ENCODE measurements at places on chromosomes 11 and 22.

DNA sequence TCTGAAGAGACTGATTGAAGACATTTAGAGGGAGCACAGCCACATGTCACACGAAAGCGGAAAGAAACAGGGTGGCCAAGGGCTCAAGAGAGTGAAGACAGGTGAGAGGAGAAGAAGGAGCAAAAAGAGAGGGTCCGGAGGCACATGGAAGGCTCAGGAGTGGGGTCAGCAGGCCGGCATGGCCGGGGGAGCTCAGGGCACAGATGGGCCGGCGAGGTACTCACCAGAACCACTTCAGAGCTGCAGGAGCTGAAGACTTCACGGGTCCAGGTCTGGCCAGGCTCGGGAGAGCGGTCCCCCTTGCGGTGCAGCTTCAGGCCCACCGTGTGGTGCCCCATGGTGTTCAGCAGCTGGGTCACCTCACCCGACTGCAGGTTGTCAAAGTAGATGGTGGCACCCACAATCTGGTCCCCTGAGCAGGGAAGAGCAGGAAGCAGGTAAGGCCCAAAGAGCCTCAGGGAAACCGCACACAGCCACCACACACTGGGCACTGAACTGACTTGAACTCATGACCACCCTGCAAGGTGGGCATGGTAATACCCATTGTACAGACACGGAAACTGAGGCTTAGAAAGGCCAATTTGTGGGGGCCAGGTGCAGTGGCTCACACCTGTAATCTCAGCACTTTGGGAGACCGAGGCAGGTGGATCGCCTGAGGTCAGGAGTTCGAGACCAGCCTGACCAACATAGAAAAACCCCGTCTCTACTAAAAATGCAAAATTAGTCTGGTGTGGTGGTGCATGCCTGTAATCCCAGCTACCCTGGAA lies 11.6 kb downstream of the AHNAK start:
- no peak for DNase-seq

DNA sequence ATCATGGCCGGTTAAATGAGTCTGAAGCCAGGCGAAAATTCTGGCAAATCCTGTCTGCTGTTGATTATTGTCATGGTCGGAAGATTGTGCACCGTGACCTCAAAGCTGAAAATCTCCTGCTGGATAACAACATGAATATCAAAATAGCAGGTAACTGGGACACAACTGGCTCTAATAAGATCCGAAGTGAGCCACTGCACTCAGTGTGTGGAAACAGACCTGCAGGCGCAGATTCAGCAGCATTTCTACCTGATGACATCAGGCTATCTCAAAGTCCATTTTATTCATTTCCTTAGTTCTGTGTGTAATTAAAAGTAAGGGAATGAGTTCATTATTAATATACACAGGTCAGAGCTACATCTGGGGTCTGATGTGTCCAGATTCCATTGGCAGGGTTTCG lies 78.2 kb downstream of the PPP2R1B start:
- DNase-seq: no peak

- DNase-seq: no peak
These were observed 29.2 kb upstream of the CHORDC1 start for GRCh38 chr11:90252053-90252452.

DNA sequence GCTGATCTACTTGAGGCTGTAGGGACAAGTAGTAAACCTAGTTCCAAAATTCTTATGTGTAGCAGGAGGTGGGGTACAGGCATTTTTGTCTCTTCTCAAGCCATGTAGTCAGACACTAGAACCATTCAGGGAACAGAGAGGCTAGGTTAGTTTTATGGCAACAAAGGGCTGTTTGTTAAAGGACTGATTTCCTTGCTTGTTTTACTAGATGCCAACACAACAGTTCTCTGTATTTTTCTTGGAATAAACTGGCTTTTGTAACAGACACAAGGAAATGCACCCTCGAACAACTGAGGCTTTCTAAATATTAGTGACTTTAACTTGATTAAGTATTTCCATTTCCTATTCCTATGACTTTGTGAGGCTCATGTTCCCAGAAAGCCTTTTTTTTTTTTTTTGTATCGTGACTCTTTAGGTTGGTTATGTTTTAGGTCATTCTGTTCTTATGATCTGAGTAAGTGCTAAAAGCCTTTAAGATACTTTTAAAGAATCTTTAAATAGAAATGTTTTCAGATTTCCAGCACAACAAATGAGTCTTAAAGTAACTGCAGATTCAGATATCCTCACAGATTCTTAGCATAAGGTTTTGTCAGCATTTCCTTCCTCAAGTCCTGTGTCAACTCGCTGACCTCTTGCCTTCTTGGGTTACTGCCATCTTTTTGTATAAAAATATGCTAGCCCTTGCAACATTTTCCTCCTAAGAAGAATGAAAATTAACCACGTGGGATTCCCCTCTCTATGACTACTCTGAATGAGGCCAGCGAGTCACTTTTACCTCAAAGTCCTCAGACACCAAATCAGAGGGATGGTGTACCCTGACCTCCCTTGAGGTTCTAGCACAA lies 92.5 kb downstream of the CCDC83 start:
- no peak for DNase-seq

- DNase-seq: no peak
These were observed 212.6 kb upstream of the SORL1-AS1 start for GRCh38 chr11:121665206-121665838.

DNA sequence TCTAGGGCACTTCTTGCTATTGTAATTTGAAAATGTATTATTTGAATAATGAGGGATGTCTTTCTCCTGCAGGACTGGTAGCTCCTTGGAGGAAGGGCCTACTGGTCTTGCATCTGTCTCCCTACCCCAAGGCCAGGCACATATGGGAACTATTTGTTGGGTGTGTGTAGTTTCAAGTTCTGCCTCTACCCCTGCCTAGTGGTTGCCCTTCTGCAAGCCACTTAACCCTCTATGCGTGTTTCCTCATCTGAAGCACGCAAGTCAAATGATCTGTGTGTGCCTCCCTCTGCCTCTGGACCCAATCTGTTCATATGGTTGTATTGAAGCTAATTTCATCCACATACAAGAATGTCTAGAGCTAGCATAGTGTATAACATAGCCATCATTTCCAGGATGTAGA lies 67.0 kb downstream of the WNT11 start:
- no peak for DNase-seq

- DNase-seq: no peak
These were observed 55.5 kb upstream of the GRAMD1B start for GRCh38 chr11:123374622-123374968.

DNA sequence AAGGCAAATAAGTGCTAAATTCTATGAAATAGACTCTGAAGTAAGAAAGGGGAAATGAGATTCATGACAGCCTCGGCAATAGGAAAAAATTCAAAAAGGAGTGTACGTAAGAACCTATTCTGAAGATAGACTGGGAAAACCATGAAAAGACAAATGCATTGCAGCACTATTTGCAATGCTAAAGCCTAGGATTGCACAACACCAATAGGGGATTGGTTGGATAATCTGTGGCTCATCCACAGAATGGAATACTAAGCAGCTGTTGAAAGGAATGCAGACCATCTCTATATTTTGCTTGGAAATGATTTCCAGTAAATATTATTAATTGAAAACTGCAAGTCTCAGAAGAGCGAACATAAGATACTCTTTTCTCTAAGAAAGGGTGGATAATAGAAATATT lies 91.7 kb upstream of the CLMP start:
- DNase-seq: no peak

GRCh38 chr11:129856036-129856435 lies 39.3 kb downstream of the NFRKB start:
- DNase-seq: no peak

DNA sequence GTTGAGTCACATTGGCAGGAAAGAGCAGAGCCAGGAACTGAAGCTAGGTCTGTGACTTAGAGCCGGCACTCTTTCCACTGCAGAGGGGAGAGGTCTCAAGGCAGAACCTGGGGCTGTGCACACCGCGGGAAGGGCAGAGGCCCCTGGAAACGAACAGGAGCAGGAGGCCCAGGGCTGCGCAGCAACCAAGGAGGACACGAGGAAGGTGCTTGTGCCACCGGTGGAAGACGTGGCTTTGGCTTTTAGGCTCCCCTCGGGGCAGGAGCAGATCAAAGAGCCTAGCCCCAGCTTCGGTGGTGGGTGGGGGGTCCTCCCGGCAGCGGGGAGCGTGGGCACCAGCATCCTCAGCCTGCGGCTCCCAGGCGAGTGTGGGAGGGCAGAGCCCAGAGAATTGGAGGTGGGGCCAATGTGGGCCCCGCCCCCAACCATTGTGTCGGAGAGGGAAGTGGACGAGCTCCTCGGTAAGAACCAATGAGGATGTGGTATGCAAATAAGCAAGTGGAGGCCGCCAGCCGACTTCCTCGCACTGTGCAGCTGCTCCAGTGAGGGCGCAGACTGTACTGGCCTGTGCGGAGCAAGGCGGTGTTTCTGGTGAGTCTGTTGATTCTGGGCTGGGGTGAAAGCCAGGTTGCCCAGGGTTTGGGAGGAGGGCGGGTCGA lies at the start of gene CCDC116:
TSS of gene CCDC116 (plus strand) at position 524 of the 659 bp plus-strand sequence. CDS start 422 bp downstream, outside the sequence.
- DNase-seq: no peak

DNA sequence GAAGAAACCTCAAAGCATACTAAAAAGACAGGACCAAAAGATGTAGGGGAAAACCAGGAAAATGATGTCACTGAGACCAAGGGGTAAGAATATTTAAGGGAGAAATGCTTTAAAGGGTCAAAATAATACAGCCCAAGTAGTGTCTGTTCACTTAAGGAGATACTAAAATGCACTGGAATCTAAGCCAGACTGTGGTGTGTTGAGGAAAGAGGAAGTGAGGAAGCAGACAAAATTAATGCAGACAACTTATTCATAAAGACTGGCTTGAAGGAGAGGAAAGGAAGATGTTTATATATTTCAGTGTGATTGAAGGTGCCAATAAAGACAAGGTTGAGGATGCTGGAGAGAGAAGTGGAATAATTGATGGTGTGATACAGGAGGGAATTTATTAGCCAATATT lies 15.7 kb downstream of the ZNF215 start:
- DNase-seq: no peak

DNA sequence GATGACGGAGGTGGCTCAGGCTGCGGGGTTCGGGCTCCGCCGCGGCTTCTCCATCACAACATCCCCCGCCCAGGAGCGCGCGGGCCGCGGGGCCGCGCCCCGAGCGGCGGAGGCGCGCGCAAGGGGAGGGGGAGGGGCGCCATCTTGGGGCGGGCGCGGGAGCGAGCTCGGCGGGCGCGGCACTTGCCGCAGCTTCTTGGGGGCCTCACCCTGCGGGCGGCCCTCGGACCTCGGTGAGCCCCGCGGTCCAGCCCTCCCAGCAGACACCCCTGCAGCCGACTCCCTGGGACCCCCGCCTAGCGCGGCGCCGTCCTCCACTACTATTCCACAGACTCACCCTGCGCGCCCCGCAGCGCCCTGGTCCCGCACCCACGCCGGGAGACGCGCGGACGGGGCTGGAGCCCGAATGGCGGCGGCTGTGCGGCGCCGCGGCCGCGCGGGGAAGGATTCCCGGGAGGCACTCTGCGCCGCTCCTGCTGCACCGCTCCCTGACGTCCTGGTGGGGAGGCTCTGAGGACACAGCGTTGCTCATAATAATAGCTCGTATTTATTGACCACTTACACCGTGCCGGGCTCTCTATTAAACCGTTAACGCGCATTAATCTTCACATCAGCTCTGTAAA lies at the start of gene APBB1:
TSS of gene APBB1 (minus strand) at position 86 of the 623 bp plus-strand sequence. CDS start 7,747 bp downstream, outside the sequence.
- peak; percentile 49 for DNase-seq

DNA sequence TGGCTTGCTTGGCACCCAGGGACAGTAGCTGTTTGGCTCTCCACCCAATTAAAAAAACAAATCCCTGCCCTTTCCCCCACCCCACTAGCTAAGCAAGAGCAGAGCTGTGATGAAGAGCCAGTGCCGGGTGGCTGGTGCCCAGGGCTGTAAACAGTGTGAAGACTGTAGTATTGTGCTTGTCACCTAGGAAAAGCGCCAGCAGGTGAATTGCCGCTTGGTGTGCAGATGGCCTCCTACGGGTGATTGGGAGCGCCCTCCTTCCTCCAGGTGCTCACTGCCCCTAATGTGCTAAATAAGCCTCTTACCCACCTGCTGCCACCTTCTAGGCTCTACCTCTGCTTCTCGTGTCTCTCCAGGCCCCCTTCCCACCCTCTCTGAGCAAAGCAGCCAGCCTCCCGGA lies 18.4 kb upstream of the RAPSN start:
- no peak for DNase-seq

DNA sequence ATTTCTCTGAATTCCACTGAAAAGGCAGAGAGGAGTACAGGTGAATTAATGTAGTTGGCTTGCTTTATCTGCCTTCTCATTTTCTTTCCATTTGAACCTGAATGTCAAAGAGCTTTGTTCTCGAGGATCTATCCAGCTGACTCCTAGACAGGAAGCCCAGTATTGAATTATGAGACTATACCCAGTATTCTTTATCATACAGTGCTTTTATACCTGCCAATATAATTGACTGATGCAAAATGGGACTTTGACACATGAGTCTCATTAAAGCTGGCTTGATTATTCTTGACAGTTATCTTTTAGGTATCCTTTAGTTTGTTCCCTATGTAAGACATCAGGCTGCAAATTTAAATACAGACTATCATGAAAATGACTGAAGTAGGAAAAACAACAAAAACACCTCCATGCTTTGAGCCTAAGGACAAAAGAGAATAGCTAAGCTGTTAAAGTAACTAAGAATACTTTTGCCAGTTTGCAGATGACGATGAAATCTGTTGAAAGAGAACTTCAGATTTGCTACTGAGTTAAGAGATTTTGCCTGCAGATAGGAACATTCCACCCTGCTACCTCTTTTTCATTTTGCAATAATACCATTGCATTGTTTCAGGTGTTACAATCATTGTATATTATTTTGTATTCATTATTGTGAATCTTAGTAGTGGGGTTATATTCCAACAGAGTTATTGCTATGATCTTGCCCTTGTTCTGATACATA lies 117.1 kb downstream of the ENTHD1 start:
- DNase-seq: no peak

GRCh38 chr11:57903441-57904123 lies 120.1 kb upstream of the OR9Q1 start:
- DNase-seq: no peak

GRCh38 chr11:43403357-43404231 lies 44.9 kb downstream of the TTC17 start:
- DNase-seq: no peak

DNA sequence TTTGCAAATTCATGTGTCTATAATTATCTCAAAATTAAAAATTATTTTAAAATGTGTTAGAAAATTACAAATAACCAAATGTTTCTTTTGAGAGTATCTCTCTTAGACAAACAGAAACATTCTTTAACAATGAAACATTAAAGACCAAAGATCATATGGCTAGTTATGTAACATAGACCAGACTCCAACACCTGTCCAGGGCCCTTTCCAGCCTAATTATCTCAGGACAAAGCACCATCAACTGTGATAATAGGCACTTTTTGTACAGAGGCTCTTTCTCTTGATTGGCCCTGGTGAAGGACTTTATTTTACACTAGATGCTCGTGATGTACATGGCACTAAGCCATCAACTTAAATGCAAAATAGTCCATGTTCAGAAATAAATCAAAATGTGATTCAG lies 5.0 kb upstream of the PLEKHA7 start:
- no peak for DNase-seq

DNA sequence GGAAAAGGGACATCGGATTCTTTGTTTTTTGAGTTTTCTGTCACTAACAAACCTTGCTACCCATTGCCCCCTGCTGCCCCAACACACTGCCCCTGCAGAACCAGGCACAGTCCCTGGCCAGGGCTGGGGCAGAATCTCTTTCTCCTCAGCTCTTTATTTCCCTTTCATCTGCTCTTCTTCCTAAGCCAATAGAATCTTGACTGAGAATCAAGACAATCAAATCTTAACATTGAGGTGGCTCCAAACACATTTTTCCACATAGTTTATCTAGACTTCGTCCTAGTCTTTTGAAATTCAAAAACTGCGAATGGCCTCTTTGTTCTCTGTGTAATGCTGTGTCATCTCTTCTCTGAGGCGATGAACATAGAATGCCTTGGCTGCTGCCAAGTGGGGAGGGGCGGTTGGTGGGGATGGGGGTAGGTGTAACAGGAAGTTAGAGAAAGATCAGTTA lies 16.1 kb upstream of the NTM start:
- DNase-seq: no peak

GRCh38 chr11:122215244-122215992 lies 99.4 kb upstream of the BLID start:
- peak; percentile 60 for DNase-seq

Measured in C1 segment of cervical spinal cord (tissue), 14 donors.